Epithelial cell of alveolus of lung (primary cell): ENCODE measurements at places on chromosomes 1 and 21. TPM values are rescaled to one million over a fixed set of nuclear protein-coding genes. Genes with fewer than 3 reads are reported as not detected.

The FCGR1A gene
- total RNA-seq, result not detected in 2 replicates

The SPRR2B gene
- total RNA-seq, result not detected in 2 replicates

The NUDT4B gene
- 36.4 and 38.8 TPM in 2 replicates for total RNA-seq

The DEPDC1 gene
- total RNA-seq, result 26.9 and 36.0 TPM in 2 replicates

The ALX3 gene
- total RNA-seq, result not detected in 2 replicates

The LCE2A gene
- total RNA-seq, result not detected in 2 replicates

The LCE1C gene
- total RNA-seq, result not detected in 2 replicates

The ZBTB8A gene
- 4.4 and 7.3 TPM in 2 replicates for total RNA-seq

The PLA2G5 gene
- not detected in 2 replicates for total RNA-seq

The CNTN2 gene
- not detected in 2 replicates for total RNA-seq

The DNAH14 gene
- 9.2 and 11.5 TPM in 2 replicates for total RNA-seq

The SCYL3 gene
- total RNA-seq, result 4.9 and 12.2 TPM in 2 replicates
